BJ (cell line): ENCODE measurements at places on chromosomes 16 and 17.

- DNase-seq = no peak
Observed at GRCh38 chr17:50114849-50115357, 15.1 kb downstream of the SAMD14 start.

- no peak for DNase-seq
Observed at GRCh38 chr17:74249590-74250270, 24.3 kb upstream of the DNAI2 start.

- DNase-seq = peak; percentile 39
Observed at GRCh38 chr17:75270218-75270965, 639 bp downstream of the MIF4GD start.

DNA sequence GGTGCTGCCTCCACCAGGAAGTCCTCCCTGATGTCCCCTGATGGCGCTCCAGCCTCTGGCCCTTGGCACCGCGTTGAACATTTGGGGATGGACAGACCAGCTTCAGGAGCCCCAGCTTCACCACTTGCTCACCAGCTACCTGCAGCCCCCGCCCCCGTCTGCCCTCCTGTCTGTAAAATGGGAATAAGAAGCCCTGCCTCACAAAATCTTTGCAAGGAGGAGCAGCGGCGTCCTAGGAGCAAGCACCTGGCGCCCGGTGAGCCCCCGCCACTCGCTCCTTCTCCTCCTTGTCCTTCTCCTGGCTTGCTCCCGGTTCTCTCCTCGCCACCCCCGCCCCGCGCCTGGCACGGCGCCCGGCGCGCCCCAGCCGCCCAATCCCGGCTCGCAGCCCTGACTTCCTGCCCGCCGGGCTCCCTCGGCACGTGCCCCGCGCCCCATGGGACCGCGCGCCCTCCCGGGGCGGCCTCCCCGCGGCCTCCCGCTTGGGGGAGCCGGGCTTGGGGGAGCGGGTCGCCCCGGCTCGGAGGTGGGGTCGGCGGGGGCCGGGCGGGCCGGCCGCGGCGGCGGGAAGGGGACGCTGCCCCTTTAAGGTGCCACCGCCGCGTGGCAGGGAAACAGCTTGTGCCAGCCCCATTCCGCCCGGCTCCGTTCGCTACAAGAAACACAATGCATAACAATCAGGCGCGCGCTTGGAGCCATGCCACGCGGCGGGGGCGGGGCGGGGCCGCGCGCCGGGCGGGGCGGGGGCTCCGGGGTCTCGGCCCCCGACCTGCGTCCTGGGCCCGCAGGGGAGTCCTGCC lies 9.1 kb upstream of the PPP1R1B start:
- DNase-seq = no peak

- no peak for DNase-seq
Observed at GRCh38 chr17:975371-975915, 4.1 kb downstream of the NXN start.

- no peak for DNase-seq
Observed at GRCh38 chr16:83903751-83904150, 4.8 kb downstream of the MLYCD start.

GRCh38 chr17:31404028-31404949 lies 12.8 kb downstream of the RAB11FIP4 start:
- DNase-seq = no peak

GRCh38 chr16:16017812-16018211 lies 68.4 kb downstream of the ABCC1 start:
- DNase-seq = no peak

GRCh38 chr16:15636392-15636873 lies 6.5 kb downstream of the MARF1 start:
- no peak for DNase-seq

DNA sequence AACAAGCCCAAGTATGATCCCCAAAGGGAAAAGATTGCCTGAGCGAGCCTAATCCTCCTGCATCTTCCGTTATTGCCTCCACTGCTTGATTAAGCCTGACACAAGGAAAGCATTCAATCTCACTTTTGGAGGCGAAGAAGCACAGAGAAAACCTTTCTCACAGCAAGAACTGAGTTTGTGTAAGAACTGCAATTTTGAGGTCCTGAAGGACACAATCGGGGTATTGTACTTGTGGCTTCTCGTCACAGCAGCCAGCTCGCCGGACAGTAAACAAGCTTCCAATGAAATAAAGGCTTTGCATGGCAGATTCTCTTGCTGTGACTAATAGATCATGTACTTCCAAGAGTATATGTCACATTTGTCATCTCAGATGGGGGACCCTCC lies 18.7 kb upstream of the FOXF1 start:
- no peak for DNase-seq

DNA sequence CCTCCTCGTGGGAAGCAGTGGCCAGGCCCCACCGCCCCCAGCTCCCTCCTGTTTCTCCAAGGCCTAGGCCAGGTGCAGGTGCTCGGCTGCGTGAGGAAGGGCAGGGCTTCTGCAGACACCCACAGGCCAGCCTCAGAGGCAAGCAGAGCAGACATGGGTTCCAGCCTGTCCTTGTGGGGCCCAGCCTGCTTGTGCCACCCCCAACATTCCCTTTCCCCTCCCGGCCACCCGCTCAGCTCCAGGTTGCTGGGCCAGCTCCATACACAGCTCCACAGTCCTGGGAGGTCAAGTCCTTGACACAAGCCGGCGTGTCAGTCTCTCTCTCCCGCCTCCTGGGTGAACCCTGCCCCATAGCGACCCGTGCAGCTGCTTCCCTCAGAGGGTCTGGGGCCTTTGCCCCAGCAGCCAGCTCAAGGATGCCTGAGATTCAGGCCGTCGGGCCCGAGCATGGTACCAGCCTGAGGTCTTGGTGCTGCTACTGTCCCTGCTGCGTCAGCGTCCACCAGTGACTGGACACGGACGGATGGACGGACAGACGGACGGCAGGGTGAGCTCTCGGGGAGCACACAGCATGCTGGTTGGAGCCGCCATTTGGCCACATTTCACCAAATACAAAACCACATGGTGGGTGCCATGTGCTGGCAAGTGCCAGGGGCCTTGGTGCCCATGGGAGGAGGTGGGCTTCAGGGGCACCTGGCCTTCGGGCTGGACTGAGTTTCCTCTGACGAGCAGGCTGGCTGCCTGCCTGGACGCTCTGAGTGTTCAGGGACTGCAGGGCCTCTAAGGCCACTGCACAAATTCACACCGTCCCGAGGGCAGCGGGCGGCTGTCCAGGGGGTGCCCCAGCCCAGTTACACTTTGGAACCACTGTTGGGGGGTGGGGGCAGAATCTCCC lies 8.0 kb downstream of the SECTM1 start:
- no peak for DNase-seq

- no peak for DNase-seq
Observed at GRCh38 chr17:45372325-45372869, 55.6 kb upstream of the MAP3K14 start.

GRCh38 chr16:678858-679813 lies 1.1 kb upstream of the STUB1 start:
- no peak for DNase-seq

- DNase-seq = no peak
Observed at GRCh38 chr16:28554634-28555423, 1.1 kb downstream of the SGF29 start.

DNA sequence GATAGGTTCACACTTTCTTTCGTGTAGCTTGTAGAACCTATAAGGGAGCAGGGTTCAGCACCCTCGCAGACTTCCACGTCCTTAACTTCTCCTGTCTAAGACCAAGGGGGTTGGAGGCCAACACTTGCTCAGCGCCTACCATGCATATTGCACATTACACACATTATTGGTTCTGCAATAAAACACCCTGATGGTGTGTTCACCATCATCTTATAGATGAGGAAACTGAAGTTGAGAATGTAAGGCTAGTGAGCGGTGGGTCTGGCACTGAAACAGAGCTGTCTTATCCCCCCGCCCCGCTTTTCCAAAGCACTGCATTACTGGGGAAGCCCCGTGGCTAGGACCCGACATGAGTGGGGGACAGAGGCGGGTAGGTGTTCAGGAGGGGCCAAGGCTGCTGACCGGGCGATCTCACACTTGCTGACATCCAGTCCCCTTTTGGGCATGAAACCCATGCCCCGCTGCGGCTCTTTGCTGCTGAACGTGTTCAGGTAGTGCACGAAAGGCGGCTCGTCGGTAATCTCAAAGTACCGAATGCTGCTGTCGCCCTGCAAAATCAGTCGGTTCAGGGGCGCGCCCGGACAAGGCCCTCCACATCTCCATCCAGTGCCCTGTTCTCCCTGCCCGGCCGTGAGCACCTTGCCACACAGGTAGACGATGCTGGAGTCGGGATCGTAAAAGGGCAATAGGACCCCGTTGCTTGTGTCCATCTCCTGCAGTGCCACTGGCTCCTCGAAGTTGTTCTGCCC lies 6.2 kb downstream of the CORO6 start:
- no peak for DNase-seq

DNA sequence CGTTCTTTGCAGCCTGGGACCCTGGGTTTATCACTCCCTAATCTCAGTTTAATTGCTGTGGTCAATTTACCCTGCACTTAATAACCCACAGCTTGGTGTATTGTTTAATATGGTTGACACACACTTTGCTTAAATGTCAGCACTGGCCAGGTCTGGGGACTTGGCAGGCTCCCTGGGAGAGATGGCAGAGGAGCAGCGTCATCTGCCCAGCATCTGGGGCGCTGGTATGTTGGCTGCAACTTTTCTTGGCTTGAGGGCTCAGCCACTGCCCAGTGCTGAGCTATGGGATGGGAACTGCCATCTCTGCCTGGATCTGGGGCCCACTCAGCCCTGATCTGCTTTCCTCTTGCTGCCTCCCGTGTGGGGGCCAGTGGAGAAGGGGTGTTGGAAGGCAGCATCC lies 115.7 kb upstream of the IRX3 start:
- DNase-seq = no peak

GRCh38 chr17:8254881-8255280 lies 5.8 kb downstream of the PFAS start:
- no peak for DNase-seq

DNA sequence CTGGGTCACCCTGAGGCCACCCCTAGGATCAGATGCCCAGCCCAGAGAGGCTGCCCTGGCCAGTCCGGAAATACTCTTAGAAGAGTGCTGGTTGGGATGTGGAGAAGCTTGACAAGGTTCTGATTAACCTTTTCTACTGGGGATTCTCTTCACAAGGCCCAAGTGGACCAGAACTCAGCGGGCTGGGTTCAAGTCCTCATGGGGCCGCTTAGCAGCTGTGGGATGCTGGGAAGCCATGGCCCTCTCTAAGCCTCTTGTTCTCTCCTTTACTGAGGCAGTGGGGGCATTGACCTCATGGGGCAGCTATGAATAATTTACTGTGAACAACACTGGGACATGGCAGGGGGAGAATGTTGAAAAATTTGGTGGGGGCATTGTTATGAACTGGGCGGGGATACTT lies 92.8 kb downstream of the CYLD start:
- no peak for DNase-seq
